HCT116 (cell line): ENCODE measurements at places on chromosomes 4 and X. TPM values are rescaled to one million over a fixed set of nuclear protein-coding genes. Genes with fewer than 3 reads are reported as not detected.

- no peak for DNase-seq
Measured at GRCh38 chr4:47444031-47444430, 19.5 kb downstream of the COMMD8 start.

GRCh38 chr4:7629501-7630254 lies 194.9 kb upstream of the PSAPL1 start:
- no peak for DNase-seq

DNA sequence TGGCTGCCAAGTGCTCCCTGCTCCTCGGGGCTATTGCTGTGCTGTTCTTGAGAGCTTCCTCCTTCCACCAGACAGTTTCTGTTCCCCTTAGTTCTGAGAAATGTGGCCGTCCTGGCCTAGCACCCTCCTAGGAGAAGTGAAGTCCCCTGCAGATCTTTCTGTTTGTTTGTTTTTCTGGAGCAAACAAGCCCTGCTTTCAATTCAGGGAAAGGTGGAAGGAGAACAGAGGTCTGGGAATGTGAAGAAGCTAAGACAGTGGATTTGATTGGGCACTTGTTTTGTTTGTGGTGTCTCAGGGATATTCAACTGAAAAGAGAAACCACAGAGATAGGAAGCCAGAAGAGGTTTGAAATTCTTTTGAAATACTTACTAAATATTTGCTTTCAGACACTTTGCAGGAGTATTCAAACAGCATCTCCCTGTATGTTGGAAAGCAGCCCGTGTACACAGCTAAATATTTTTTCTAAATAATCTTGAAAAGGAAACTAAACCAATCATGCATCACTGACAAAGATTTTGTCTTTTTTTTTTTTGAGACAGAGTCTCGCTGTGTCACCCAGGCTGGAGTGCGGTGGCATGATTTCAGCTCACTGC lies 36.5 kb upstream of the PPM1K start:
- DNase-seq: no peak

The LEF1 gene
- total RNA-seq: 0.79 TPM

The FAM47A gene
- total RNA-seq: not detected
